Stimulated activated CD8-positive, alpha-beta memory T cell treated with anti-CD3 and anti-CD28 coated beads, Interleukin-7, amount 100 ng/mL, for 24 hours (primary cell): ENCODE measurements at places on chromosomes 2 and 18.

GRCh38 chr2:134648586-134648985 lies 70.2 kb downstream of the TMEM163 start:
- no peak for DNase-seq

- DNase-seq = no peak
These were observed 93.6 kb downstream of the RAPH1 start for GRCh38 chr2:203441463-203441862.

DNA sequence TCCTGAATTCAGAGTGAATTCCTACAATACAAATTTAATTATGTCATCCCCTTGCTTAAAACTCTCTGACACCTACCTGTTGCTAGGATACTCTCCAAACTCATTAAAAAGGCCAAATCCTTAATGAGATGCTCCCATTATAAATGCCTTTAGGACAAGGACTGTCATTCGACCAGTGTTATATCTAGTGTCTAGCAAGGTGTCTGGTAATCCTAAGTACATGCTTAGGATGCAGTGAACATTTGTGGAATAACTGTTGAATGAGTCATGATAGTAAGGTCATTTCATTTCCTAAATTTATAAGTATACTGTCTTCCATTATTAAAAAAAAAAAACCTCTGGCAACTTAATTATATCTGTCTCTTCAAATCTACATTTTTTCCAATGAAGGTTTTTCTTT lies 588.9 kb upstream of the NRXN1 start:
- no peak for DNase-seq

- DNase-seq = no peak
These were observed 112.0 kb downstream of the QPCT start for GRCh38 chr2:37456479-37456878.

DNA sequence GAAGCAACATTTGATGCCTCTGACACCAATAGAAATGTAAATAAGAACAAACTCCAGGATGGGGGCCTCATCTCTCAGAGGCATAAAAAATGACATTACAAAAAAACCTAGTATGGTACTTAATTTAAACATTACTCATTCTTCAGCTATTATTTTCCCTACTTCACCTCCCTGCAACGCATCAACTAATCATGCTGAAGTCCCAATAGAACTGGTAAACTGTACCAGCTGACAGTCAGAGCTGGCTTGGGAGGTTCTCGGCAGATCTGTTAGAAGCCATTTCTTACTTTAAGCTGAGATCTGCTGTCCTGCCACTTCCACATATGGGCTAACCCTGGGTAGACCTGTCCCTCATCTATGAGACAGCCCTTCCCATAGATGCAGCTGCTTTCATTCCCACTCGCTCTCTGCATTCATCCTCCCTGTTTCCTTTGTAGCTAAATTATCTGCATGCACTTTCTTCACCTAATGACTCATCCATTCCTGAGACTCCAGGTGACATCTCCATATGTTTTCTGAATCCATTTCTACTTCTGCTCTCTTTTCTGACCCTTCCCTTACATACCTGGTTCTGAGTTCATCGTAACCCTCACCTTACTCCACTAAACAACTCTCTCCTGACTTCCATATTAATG lies 108.1 kb downstream of the AOX1 start:
- no peak for DNase-seq

- DNase-seq = no peak
These were observed 574.8 kb downstream of the LRP1B start for GRCh38 chr2:141555876-141556470.

DNA sequence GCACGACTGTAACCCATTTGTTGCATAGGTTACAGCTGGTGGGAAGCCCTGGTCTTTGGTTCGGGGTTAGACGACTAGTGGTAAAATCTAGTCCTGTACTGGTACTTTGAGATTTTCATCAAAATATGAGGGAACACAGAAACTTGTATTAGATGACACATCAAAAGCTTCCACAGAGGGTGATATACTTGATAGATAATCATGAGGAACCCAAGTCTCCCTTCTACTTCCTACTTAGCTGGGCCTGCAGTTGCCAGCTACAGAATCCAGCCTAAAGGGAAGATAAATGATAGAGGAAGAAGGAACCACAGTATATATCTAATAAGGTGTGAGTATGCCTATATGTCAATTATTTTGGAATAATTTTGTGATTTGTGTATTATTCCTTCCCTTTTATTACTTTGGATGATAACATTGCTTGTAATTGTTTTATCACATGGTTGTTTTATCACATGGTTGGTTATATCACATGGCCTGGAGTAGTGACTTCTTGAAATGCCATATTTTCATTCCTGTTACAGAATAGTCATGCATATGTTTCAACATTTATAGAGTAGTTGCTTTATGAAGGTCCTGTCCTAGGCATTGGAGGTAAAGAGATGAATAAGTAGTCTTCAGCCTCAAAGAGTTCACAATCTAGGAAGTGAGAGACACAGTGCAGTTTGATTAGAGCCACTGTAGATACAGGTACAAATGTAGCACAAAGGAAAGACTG lies 2.9 kb downstream of the AGPS start:
- DNase-seq = no peak

GRCh38 chr18:58962336-58962735 lies 97.7 kb downstream of the ZNF532 start:
- no peak for DNase-seq

GRCh38 chr2:102618452-102619413 lies 620 bp upstream of the SLC9A2 start:
- DNase-seq = no peak

DNA sequence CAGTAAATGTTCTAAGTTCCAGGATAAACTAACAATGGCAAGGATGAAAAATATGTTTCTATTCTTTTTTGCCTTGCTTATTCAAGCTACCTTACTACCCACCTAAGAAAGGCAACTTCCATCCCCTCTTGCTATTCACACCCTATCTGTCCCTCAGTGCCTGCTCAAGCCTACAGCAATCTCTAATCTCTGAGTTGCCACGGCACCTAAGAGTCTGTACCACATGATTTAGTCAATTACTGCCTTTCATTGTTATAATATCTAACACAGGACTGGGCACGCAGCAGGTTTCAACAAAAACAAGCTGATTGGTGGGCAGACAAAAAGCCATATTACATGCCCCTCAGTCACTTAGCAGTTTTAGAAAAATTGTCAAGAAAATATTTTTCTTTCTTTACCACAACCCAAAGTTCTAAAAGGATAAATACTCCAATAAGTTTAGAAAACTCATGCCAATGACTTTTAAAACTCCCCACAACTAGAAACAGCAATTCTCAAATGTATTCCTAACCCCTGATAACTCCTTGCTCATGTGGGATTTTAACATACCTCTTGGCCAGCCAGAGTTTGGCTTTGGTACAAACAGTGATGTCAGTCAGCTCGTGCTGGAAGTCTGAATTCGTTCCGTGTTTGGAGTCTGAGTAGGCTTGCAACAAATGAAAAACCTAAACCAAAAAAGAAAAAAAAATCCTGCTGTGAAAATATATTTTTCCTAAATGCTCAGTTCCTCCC lies 117.3 kb upstream of the ZFP36L2 start:
- no peak for DNase-seq

DNA sequence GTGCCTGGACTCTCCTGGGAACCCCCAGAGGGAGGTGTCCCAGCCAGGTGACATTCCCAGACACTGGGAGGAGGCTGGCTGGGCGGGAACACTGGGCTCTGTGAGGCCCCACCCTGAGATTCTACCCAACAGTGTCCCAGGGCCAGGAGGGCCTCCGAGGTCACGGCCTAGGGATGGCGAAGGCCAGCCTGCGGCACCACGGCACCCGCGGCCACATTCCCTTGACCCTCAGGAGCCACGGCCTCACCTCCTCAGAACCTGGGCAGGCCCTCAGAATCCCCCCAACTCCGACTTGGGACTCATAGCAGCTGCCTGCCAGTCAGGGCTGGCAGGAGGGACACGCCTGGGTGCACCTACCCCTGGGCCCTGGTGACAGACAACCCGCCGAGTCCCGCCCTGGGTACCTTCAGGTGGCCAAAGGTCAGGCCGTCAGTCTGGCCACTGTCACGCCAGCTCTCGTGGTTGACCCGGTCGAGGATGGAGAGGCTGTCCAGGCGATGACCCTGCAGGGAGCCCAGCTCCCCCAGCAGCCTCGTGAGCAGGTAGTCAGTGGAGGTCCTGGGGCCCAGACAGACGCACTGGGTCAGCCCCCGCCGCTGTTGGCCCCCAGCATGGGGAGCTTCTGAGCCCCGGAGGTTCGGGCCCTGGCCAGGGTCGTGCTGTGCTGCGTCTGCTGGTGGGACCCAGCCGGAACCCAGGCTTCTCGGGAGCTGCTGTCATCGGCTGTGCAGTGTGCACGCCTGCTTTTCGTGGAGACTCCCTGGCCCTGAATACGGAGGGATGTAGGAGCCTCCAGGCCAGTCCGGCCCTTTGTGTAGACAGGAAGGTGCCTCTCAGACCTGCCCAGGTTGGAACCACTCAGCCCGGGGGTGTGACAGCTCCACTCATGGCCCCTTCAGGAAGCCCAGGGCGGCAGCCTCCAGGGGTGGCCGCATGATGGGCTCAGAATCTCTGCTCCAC lies 6.1 kb downstream of the MAB21L4 start:
- no peak for DNase-seq
